Stimulated activated naive CD4-positive, alpha-beta T cell (primary cell): ENCODE measurements at places on chromosomes 1 and 21.

DNA sequence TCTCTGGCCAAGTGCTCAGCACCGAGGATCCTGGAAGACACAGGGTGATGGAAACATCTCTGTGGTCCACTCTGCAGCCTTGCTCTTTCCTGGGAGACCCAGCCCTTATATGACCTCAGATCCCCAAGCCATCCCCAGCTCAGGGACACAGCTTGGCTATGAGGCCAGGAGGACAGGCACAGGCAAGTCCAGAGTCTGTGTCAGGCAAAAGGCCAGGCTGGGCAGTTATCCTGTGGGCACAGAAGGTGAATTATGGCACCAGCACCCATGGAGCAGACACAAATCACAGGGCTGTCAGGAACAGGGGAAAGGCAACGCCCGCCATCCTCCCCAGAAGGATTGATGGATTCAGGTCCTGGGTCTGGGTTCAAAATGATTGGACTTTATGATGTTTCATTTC lies 52.1 kb upstream of the SCMH1 start:
- no peak for DNase-seq

DNA sequence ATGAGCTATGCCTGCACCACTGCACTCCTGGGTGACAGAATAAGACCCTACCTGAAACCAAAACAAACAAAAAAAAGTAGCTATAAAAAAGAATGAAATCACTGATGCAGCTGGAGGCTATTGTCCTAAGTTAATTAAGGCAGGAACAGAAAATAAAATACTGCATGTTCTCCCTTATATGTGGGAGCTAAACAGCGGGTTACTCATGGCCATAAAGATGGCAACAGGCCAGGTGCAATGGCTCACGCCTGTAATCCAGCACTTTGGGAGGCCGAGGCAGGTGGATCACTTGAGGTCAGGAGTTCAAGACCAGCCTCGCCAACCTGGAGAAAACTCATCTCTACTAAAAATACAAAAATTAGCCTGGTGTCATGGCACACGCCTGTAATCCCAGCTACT lies 152.7 kb downstream of the PIK3R3 start:
- no peak for DNase-seq

- no peak for DNase-seq
These were observed 42.3 kb upstream of the PWP2 start for GRCh38 chr21:44064852-44065403.

DNA sequence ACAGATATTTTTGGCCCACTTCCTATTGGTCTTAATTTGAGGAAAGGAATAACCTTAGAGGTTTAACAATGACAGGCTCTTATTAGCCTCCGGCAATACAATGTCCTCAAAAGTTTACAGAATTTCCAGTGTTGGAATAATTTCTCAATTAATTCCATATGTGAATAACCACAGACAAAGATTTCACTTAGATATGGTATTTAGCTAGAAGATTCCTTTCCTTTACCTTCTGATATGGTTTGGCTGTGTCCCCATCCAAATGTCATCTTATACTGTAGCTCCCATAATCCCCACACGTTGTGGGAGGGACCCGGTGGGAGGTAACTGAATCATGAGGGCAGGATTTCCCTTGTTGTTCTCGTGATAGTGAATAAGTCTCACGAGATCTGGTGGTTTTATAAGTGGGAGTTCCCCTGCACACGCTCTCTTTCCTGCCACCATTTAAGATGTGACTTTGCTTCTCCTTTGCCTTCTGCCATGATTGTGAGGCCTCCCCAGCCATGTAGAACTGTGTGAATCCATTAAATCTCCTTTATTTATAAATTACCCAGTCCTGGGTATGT lies 54.9 kb upstream of the RGS7 start:
- DNase-seq, result no peak

DNA sequence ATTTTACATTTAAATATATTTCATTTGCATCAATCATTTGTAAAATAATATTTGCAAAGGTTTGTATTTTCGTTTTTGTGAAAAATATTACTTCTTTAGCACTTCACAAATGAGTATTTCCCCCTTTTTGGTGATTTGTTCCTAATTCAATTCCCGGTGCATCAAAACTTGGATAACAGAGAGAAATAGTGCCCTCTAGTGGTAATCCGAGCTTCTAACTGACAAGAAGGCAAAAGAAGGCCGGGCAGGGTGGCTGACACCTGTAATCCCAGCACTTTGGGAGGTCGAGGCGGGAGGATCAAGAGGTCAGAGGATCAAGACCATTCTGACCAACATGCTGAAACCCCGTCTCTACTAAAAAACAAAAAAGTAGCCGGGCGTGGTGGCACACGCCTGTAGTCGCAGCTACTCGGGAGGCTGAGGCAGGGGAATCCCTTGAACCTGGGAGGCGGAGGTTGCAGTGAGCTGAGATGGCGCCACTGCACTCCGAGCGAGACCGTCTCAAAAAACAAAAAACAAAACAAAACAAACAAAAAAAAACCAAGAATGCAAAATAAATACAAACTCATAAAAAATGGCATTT lies 137.7 kb downstream of the COL11A1 start:
- DNase-seq, result no peak

DNA sequence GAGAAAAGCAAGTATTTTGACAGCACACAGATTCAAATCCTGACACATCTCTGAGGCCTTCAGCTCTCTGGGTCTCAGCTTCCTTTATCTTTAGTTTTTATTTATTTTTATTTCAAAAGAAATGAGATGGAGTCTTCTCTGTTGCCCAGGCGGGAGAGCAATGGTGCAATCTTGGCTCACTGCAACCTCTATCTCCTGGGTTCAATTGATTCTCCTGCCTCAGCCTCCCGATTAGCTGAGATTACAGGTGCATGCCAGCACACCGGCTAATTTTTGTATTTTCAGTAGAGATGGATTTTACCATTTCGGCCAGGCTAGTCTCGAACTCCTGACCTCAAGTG lies 19.1 kb upstream of the ATP2B4 start:
- no peak for DNase-seq

GRCh38 chr1:177811429-177811828 lies 158.4 kb downstream of the SEC16B start:
- DNase-seq, result no peak

DNA sequence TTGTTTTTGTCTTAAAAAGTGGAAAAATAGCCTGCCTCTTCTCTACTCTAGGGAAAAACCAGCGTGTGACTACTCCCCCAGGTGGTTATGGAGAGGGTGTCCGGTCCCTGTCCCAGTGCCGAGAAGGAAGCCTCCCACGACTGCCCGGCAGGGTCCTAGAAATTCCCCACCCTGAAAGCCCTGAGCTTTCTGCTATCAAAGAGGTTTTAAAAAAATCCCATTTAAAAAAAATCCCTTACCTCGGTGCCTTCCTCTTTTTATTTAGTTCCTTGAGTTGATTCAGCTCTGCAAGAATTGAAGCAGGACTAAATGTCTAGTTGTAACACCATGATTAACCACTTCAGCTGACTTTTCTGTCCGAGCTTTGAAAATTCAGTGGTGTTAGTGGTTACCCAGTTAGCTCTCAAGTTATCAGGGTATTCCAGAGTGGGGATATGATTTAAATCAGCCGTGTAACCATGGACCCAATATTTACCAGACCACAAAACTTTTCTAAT lies 35.0 kb upstream of the TDRD10 start:
- no peak for DNase-seq

GRCh38 chr1:119544165-119544762 lies 37.3 kb downstream of the HSD3B1 start:
- DNase-seq, result no peak

GRCh38 chr1:179815641-179816040 lies 62.0 kb downstream of the TOR1AIP2 start:
- no peak for DNase-seq

DNA sequence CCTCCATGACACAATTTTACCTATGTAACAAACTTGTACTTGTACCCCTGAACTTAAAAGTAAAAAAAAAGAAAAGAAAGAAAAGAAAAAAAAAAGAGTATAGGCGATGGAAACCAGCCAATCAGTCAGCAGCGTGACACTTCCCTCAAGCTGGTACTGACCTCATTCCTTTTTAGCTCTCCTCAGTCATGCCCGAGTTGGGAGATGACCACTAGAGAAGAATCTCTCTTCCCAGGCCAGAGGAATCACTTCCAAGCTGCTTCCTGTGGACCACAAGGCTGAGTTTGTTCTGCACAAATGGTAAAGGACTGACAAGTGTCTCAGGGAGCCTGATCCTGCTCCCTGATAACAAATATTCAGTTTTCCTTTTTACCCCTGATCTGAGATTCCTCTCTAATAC lies 313.5 kb upstream of the ESRRG start:
- no peak for DNase-seq

GRCh38 chr1:62196086-62196690 lies 1.5 kb downstream of the L1TD1 start:
- DNase-seq, result no peak
